ENCODE measurements at places on chromosomes 1 and 21.

GRCh38 chr1:10947691-10948462 lies 64.6 kb upstream of the TARDBP start:
- DNase-seq = no peak

GRCh38 chr1:107246775-107247345 lies 106.0 kb downstream of the NTNG1 start:
- DNase-seq = no peak

GRCh38 chr1:65791801-65792668 lies 660 bp upstream of the PDE4B start:
- peak; percentile 27 for DNase-seq

DNA sequence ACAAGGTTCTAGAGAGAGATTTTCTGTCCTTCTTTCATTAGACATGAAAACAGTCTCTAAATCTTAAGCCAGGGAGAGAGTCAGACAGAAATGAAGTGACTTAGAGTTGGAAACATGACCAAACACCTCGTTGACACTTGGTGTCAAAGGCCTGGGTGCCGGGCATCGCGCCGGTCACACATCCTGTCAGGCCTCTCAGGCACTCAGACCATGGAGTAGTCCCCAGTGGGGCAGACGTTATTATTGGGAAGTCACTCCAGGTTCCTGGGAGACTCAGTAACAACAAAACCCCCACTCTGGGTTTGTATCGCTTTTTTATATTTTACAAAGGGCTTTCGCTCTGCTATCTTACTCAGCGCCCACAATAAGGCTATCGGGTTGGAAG lies 25.8 kb downstream of the KCNN3 start:
- no peak for DNase-seq

- DNase-seq = no peak
Measured at GRCh38 chr1:10793129-10793651, 3.3 kb downstream of the CASZ1 start.

DNA sequence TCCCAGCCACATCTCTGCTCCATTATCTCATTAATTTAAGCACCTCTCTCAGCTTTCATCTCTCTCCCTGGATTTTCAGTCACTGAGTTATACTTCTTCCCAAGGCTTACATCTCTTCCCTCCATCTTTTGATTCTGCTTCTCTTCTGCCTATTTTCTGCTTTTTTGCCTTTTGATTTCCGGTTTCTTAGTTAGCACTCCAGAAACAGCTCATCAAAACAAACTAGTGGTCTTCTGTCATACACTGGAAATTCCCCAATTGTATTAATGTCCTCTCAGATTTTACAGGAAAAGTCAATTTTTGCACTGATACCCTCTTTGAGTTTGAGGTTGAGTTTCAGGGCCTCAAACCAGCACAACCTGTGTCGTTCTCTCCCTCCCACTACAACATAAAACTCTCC lies 1.5 kb downstream of the LCE3E start:
- no peak for DNase-seq

GRCh38 chr1:243882276-243882675 lies 32.2 kb upstream of the AKT3 start:
- DNase-seq = peak; percentile 37

Data from AG08396 (cell line).